Activated T-cell treated with anti-CD3 and anti-CD28 coated beads, Interleukin-2, amount 50 U/mL, for 72 hours (primary cell): ENCODE measurements at places on chromosomes 7 and 10. TPM values are rescaled to one million over a fixed set of nuclear protein-coding genes. Genes with fewer than 3 reads are reported as not detected.

The CPA5 gene
- 5.9 TPM for total RNA-seq

The PNLIPRP2 gene
- total RNA-seq = not detected

DNA sequence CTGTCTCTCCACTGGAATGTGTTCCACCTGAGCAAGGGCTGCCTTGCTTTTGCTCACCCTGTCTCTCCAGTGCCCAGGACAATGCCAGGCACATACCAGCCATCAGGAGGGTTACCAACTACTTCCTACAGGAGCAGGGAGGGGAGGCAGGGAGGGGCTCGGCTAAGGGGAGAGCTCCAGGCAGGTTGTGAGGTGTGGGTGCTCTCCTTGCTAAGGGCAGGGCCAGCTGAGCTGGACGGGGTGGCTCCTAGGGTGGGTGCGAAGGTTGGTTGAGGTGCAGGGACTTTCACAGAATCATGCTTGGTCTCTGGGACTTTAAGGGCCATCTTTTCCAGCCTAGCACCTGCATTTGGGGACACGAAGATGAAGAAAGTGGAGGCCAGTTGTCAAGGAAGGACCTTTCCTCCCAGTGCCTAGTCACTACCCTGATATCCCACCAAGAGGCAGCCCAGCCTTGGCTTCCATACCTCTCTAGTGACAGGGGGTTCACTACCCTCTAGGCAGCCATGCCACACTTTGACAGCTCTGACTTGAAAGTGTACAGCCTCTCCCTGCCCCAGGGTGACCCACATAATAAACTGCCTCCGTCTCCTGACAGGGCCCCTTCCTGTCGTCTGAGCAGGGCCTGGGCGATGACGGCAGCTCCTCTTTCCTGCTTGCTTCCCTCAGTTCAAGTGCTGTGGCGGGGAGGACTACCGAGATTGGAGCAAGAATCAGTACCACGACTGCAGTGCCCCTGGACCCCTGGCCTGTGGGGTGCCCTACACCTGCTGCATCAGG lies 46.5 kb downstream of the TSPAN15 start:
- no peaks in the 10 kb centered on the region for H3K36me3 ChIP-seq
- no peaks in the 10 kb centered on the region for H3K4me1 ChIP-seq
- no peak for DNase-seq
- H3K27me3 ChIP-seq = no peaks in the 10 kb centered on the region
- no peak overlapping the region for H3K27ac ChIP-seq

DNA sequence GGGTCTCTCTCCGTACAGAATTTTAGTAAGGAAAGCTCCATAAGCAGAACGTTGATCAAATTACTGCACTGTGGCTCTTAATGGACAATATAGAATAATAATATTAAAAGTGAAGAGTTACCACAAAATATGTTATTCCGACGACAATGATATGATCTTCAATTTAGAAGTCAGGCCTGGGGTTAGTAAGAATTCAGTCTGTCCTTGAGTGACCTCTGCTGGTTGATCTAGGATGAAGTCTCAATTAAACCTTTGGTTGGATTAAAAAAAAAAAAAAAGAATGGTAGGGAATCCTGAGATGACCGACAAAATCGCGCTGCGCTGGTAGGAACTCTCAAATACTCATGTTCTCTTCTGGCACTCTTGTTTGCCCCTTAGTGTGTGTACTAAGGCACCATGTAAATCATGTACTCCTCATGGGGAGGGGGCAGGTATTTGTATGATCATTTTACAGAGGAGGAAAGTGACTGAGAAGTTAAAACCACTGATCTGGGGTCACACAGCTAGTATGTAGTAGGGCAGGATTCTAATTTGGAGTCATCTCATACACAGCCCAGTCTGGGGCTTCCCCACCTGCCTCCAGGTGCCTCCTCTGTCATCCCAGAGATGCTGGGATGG lies 161.3 kb upstream of the NPVF start:
- peaks cover 6% of the 10 kb centered on the region for H3K27me3 ChIP-seq
- H3K4me1 ChIP-seq = peaks cover 5% of the 10 kb centered on the region
- H3K4me3 ChIP-seq = no peak overlapping the region
- H3K36me3 ChIP-seq = no peaks in the 10 kb centered on the region

DNA sequence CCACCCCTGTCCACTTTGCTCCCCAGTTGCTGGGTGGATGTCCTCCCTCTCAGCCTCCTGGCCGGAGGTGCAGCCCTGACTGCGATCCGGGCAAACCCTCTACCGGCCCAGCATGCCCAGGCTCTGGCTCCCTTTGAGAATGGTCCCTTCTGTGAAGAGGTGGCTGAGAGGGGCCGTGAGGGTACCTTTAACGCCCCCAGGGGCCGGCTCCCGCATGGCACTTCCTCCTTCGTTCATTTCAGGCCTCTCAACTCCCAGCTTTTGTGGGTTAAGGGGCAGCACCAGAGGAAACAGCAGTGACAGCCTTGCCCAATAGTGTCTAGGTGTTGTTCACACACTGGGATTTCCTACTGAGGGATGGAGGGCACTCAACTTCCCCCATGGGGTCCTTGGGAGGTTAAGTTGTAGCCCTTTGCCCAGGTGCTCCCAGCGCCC lies 33.2 kb upstream of the HABP2 start:
- no peaks in the 10 kb centered on the region for H3K4me1 ChIP-seq
- no peaks in the 10 kb centered on the region for H3K36me3 ChIP-seq
- peaks cover 6% of the 10 kb centered on the region for H3K27me3 ChIP-seq
- DNase-seq = no peak
- no peak overlapping the region for H3K4me3 ChIP-seq

GRCh38 chr7:122136078-122136477 lies 8.0 kb downstream of the AASS start:
- H3K27me3 ChIP-seq = peaks cover 5% of the 10 kb centered on the region
- no peak overlapping the region for H3K27ac ChIP-seq
- peaks cover 2% of the 10 kb centered on the region for H3K36me3 ChIP-seq
- peaks cover 9% of the 10 kb centered on the region for H3K4me1 ChIP-seq
- DNase-seq = no peak
- H3K4me3 ChIP-seq = no peak overlapping the region

The FRMD4A gene
- 0.50 TPM for total RNA-seq

The CPXM2 gene
- not detected for total RNA-seq

GRCh38 chr7:43384616-43385308 lies 198.1 kb upstream of the STK17A start:
- H3K4me1 ChIP-seq = peaks cover 11% of the 10 kb centered on the region
- peaks cover 26% of the 10 kb centered on the region for H3K27me3 ChIP-seq
- no peak for DNase-seq
- H3K27ac ChIP-seq = no peak overlapping the region
- H3K36me3 ChIP-seq = peaks cover 5% of the 10 kb centered on the region

The PRSS1 gene
- not detected for total RNA-seq
